ENCODE measurements at places on chromosomes 6 and 20.

- DNase-seq, result peak; percentile 99
These were observed 6.4 kb downstream of the GTF2H5 start for GRCh38 chr6:158174514-158174913.

DNA sequence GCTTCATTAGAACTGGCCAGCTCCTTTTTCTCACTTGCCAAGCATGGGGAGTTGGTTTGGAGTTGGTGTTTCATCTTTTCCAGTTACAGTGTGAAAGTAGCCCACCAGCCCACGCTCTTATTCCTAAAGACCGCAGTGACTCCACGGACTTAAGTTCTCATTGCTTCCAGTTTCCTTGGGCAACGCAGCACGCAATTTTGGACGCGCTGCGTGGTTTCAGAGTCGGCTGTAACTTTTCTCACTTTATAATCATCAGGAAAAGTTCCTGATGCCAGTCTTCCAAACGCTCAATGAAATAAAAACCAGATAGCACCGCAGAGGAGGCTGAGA lies 381 bp upstream of the PEX7 start:
- DNase-seq, result no peak

DNA sequence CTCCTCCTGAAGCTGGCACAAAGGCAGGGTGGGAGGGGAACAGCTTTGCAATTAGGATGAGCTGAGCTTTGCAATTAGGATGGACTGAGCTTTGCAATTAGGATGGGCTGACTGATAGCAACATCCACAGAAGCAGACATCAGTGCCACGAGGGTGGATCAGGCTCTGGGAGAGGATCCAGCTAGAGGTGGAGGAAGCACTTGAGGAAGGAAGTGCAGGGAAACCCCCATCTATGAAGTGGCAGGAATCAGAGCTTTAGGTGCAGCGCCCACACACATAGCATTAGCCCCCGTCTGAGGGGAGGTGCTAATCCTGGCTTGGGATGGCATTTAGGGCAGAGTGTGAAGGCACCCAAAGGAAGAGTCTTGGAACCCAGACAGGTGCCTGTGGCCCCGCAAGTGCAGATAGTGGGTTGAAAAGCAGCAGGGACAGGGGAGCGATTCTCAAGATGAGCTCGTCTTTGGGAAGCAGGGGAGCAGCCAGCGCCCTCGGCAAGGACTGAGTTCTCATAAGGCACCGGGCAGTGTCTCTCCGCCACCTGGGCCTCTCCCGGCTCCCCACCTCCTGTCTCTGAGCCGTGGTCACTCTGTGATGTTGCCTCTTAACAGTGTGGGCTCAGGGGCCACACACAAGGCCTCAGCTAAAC lies 12.0 kb upstream of the THBS2 start:
- no peak for DNase-seq

GRCh38 chr20:4260102-4260501 lies 244.7 kb upstream of the RNF24 start:
- no peak for DNase-seq

- DNase-seq, result no peak
These were observed 2.5 kb downstream of the MTCH1 start for GRCh38 chr6:36983538-36983937.

- no peak for DNase-seq
These were observed 403.3 kb downstream of the TAF4 start for GRCh38 chr20:61662226-61662967.

GRCh38 chr6:151073701-151074100 lies 166.1 kb upstream of the AKAP12 start:
- no peak for DNase-seq

DNA sequence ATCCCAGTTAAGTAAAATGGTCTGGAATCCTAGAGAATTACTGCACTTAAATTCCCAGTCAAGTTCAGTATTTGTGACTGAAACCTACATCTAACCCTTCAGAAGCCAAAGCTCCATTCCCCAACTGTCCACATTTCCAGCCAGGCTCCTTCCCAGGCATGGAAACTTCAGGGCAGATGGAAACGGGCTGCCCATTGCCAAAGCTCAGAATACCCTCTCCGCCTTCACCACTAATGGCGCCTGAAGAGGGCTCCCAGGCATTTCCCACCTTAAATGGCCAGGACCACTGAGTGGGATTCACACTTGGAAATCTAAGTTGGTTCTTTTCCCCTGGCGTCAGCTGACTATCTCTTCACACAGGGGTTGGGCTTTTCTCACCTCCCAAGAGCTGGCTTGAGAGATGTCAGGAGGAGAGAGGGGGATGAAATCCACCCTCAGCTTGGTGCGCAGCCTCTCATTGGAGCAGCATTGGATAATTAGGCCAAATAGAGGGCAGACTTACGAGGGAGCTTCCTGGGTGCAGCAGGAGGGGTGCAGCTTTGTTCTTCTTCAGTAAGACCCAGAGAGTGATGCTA lies 82.9 kb downstream of the ANKRD60 start:
- DNase-seq, result no peak

DNA sequence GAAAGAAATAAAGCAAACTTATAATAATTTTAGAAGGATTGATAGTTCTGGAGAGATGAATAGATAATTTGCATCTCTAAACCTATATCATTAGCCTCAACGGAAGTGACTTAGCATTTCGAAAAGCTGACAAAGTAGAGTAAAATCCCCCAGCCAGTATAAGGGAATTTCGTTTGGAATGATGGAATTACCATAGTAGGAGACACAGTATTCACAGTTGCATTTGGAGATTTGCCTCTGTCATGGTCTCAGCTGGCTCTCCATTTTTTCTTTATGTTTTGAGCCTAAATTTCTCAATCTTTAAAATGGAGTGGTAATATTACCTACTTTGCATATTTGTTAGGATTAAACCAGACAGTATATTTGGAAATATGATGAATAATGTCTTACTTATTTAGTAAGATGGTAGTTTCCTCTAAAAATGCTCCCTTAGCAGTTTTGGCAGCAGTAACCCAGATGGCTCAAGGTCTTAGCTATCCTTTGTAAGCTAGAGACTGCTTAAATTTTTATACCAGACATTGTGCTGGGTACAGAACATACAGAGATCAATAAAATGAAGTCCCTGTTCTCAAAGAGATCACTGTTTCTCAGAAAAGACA lies 58.2 kb downstream of the SMAP1 start:
- peak; percentile 43 for DNase-seq

DNA sequence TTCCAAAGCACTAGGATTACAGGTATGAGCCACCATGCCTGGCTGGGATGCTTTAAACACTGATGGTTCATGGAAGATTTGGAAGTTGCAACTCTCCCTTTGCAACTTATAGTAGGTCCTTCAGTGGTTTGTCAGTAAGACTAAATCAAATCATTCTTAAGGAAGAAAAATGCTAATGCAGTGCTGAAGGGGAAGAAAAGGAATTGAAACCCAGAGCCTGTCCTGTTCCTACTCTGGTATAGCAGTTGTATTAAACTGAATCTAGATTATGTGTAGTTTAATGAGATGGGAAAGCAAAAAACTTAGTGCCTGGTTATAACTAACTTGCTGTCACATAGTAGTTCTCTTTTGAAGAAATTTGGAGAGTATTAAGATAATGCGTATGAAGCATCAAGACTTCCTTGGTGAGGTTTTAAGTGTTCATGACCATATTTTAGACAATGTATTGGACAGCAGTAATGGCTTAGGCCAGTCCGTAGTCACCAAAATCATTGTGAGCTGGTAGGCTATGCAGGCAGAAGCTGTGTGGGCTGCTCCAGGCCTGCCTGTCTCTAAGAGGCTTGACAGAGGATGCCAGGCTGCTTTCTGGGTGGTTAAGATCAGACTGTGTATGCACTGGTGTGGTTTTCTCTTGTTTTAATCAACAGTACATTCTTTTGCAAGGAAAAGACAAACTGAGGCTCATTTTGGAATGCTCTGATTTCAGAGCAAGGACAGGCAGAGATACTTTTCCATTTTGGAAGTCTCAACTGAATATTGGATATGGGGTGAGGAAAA lies 14.0 kb downstream of the PAQR8 start:
- no peak for DNase-seq

DNA sequence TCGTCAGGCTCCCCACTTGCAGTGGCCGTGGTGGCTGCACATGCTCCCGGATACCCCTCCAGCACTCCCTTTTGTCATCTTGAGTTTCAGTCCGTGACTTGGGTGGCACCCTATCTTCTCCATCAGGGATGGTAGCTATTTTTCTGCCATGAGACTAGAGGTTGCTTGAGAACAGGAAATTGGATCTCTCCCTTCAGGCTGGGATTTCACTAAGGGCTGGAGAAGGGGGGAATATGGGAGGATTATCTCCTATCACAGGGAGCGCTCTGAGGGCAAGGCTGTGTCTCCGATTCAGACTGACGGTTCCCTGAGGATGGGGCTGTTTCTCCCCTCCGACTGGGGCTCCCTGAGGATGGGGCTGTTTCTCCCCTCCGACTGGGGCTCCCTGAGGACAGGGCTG lies 123.1 kb downstream of the MRPL14 start:
- no peak for DNase-seq
